Lung microvascular endothelial cell (primary cell): ENCODE measurements at places on chromosomes 2 and 18. TPM values are rescaled to one million over a fixed set of nuclear protein-coding genes. Genes with fewer than 3 reads are reported as not detected.

The STPG4 gene
- 0.20 TPM in 1 of 2 replicates, not detected in the other for total RNA-seq

The AMER3 gene
- not detected in 2 replicates for total RNA-seq

The SRD5A2 gene
- not detected in 2 replicates for total RNA-seq

The DIPK1C gene
- total RNA-seq, result not detected in 2 replicates

The MPP4 gene
- 0.20 and 2.0 TPM in 2 replicates for total RNA-seq

The TMEM247 gene
- total RNA-seq, result not detected in 2 replicates

The SALL3 gene
- total RNA-seq, result not detected in 2 replicates

DNA sequence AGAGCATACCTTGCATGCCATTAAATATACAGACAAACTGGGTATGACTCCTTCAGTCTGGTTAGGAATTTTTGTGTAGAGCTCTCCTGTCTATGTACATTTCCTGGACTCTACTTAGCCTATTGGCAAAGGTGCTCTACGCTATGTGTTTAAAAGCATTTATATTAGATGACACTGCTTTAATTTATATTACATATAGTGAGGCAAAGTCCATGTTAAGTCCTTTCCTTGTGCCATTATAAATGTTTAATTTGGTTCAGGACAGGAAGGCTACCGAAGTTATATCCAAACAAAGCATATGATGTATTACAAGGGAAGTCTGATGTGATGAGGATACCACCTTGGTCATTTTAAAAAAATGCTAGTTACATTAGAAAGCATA, 117.4 kb upstream of the RAB27B start:
- no peak for DNase-seq

GRCh38 chr2:136357007-136357380, 239.0 kb upstream of the CXCR4 start:
- no peak for DNase-seq

- DNase-seq, result no peak
Observed at GRCh38 chr2:215895330-215895729, 118.0 kb downstream of the MREG start.

- DNase-seq, result no peak
Observed at GRCh38 chr2:79627237-79627636, 114.4 kb downstream of the CTNNA2 start.

DNA sequence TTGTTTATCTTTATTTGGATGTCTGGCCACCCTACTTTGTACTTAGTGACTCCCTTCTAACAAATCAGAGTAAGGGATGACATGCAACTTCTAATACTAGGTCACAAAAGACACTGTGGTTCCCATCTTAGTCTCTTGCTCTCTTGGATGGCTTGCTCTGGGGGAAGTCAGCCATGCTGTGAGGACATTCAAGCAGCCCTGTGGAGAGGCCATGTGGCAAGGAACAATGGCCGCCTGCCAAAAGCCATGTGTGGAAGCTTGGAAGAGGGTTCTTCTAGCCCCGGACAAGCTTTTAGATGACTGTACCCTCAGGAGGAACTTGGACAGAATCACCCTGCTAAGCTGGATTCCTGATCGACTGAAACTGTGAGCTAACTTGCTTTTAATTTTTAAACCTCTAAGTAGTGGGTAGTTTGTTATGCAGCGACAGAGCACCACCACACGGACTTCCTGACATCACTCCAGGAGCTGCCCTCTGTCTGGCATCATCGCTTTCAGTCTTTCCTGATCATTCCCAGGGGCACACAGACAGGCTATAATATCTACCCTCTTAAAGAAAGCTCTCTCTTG, 116.8 kb upstream of the ODC1 start:
- DNase-seq, result no peak

GRCh38 chr2:10552220-10552870, 104.2 kb upstream of the ODC1 start:
- DNase-seq, result no peak

DNA sequence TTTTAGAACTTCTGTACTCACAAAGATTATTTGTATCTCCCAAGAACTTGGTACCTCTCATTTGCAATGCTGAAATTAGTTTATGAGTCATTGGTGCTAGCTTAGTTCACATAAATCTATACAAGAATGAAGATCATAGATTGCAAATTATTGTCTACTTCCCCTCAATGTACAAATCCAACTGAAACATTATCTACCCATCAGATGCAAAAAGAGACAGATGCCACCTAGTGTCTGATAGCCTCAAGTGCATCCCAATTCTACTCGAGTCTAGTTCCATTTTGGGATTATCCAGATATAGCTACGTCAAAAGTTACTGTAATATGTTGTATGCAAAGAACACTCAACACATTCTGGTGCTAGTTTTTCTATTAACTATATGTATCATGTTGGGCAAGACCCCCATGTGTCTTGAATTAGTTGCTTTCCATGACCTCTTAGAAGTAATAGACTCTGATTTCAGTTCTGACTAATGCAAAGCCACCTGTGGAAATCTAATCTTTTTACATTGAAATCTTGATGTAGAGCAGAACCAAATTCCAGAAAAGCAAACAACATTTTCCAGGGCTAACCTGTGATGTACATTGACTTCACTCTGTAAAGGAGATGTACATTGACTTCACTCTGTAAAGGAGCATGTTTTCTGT, 210.0 kb downstream of the RBM43 start:
- peak; percentile 57 for DNase-seq

- no peak for DNase-seq
Observed at GRCh38 chr2:105143467-105144151, 97.9 kb upstream of the GPR45 start.

DNA sequence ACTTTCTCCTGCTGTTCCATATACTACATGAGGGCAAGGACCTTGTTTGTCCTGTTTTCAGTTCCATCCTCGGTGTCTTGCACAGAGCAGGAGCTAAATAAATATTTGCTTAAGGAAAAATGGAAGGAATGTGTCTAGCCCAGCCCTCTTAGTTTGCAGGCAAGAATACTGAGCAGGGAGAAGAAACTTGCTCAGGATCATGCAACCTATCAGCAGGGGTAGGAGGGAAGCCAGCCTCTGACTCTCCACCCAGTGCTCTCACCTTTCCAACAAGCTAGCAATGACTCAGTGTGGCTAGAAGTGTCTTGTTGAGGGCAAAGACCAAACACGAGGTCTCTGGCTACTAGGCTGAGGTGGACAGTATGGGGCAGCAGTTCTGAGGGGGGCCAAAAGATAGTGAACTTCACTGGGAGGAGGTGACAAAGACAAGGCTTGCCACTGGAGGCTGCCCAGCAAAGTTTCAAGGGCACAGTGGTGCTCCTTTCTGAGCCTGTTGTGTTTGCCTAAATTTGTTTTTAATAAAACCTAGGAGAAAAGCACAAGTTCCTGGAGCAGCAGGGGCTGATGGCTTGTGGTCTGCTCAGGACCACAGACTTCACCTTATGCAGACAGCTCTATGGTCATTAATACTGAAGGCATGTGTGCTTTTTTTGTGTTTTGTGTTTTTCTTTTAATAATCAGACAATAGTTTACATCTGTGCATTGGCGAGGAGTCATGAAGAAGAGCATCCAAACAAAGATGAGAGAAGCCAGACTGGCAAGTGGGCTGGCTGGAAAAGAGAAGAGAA, 49.1 kb upstream of the CTAGE1 start:
- DNase-seq, result peak; percentile 23

DNA sequence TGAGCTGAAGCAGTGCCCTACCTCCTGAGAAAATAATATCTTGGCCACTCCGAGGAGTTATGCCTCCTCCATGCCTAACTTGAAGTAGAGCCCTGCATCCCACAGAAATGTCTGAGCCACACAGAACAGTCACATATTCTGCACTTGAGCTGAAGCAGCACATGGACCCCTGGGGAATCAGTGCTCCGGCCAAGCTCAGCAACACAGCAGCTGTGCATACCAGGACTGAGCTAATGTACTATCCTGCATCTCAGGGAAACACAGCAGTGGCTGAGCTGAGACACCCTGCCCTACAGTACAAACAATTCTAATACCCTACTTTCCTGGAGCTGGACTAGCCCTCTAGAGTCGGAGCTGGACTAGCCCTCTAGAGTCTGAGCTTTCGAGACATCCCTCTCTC, 166.9 kb downstream of the ZNF516 start:
- DNase-seq, result no peak

DNA sequence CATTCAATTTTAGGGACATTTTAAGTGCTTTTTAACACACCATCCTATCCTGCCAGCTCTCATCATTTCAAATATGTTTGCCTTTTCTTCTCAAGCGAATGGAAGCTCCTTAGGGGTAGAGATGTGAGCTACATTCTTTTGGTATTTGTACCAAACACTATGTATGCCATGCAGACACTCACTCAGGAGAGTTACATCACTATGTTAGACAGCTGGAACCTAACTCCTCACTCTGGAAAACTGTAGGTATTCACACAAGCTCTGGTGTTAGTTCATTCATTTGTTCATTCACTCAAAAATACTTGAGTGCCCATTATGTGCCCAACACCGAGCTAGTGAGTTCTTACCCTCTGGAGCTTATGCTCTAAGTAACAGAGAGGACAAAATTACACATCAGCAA, 26.4 kb upstream of the RNU4ATAC start:
- DNase-seq, result no peak

DNA sequence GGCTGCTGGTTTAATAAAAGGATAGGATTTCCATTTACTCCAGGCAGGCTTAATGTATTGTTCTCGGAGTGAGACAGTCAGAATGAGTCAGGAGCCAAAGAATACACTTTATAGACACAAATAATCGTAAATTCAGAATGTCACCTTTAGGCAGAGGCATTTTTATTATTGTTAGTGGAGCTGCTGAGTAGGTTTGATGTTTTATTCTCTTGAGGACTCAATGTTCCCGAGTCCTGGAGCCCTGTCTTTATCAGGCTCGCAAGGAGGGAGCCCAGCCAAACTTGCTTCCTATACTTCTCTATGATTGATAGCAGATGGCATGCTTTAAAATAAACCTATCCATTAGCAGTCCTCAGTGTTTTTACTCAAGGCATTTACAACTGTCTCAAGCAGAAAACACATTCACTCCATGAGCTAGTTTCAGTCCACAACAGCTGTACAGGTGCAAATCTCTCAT, 492.3 kb upstream of the ZEB2 start:
- peak; percentile 66 for DNase-seq

- DNase-seq, result peak; percentile 53
Observed at GRCh38 chr2:75199428-75200011, at the start of gene TACR1. Gene TACR1, minus strand, starts transcription at chr2:75199520. Its CDS starts 586 bp downstream, at chr2:75198934.
